ENCODE measurements at places on chromosomes 2 and 18.

DNA sequence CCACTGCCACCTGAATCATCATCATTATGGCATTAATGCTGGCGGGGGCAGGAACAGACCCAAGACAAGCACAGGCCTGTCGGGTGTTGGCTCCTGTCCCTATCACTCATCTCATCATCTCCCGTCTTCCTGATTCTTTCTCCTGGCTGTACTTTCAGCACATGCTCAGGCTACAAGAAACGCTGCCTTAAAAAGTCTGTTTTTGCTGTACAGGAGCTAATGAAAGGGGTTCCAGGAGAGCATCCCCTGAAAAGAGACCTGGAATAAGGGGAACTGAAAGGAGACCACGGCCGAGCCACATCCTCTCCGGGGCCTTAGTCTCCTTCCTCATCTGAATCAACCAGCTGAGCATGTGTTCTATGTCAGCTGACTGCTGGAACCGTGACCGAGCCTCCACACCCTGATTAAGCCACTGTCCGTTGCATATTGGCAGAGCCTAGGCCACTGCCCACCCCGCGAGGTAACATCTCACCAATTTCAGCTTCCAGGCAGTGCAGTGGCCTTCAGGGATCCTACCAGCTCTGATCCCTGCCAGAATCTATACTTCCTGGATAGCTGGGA lies 62.6 kb downstream of the DNMT3A start:
- peak; percentile 83 for DNase-seq

DNA sequence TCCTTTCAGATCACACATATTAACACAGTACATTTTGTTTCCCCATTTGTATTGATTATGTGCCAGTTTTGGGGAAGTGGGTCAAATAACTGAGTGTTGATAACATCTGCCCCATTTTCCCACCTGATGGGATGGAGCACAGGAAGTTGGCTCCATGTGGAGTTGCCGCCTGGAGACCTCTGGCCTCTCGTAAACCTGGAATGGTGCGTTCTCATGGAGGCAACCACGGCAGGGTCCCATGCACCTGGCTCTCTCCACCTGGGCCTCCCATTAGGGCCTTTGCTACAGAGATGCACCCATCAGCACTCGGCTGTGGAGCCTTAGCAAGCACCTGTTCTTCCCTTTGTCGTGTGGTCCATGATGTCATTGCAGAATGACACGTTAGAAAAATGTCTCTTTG lies 130.6 kb downstream of the MBP start:
- DNase-seq, result no peak

GRCh38 chr2:230124757-230125431 lies 56.2 kb upstream of the SLC16A14 start:
- no peak for DNase-seq

DNA sequence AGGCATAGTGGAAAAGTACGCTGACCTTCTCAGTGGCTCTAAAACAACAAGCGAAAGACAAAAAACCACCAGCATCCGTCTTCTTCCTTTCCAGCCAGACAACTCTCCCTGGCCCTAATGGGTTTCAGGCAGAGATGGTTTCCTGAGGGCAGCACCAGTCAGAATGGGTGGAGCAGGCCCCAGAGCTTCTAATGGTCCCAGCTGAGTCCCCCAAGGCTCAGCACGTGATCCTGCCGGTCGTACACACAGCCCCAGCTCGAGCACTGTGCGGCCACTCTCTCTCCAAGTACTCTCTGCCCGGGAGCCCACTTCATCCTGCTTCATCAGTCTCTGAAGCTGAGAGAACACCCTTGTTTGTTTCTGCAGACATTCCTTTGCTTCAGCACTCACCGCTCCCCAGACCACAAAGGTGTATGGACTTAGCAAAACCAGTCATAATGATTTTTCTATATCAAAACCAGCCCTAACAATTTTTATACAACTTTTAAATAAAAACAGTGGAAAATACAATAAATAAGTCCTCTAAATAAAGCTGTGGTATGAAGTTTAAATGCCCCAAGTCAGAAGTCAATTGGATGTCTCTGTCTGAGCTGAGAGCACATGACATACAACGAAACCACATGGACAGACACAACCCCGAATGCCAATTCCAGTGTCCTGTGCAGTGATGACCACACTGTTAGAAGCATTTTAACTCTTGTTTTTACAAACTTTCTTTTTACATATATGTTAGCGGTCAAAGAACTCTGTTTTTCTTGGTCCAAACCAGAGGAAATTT lies 63.9 kb downstream of the PARD6G start:
- peak; percentile 49 for DNase-seq

DNA sequence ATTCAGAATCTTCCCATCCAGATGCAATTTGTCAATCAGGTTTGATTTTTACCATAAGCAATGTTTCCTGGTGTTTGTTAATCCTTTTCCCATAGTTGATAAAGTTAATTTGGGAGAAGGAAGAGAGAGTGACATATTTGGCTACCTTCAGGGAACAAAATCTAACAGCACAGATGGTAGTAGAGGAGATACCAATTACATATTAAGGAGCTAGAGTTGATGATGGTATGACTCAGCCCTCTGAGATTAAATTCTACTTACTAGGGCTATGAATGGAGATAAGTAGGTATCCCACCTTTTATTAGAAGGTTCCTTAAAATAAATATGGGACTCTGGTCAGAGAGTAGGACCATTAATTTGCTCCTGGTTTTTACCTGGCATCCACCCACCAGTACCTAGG lies 139.7 kb downstream of the EHBP1 start:
- no peak for DNase-seq

- no peak for DNase-seq
Observed at GRCh38 chr2:54984476-54984875, 65.8 kb downstream of the RTN4 start.

DNA sequence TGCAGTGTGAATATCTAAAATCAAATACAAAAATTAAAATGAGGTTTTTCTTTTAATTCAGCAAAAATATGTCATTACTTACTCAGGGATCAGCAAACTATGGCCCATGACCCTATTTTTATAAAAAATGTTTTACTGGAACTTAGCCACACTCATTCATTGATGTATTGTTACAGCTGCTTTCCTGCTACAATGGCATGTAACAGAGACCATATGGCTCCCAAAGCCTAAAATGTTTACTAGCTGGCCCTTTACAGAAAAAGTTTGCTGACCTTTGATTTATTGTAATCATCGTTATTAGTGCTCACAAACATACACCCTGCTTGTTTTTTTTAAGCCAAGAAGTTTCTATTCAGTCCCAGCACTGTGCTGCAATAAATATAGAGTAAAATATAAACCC lies 120.3 kb downstream of the PLA2R1 start:
- DNase-seq, result no peak

GRCh38 chr2:176652300-176653182 lies 383.3 kb downstream of the MTX2 start:
- no peak for DNase-seq

DNA sequence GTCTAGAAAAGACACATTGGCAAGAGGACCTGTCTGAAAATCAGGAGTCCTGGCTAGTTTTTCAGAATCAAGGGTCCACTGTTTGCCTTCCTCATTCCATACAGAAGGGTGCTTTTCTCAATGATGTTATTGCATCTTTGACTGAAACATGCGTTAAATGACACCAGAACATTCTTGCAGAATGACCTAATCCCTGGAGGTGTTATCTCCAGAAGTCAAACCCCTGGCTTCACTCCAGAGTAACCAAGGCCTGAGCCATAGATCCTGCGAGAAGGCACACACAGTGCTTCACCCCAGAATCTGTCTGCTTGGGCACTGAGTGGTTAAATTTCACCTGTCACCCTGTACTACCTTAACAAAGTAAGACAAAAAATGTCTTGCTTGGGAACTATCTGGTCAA lies 1055.2 kb upstream of the FANCL start:
- DNase-seq, result no peak

GRCh38 chr18:50737127-50737526 lies 82.7 kb downstream of the MRO start:
- no peak for DNase-seq

GRCh38 chr2:226560325-226560724 lies 239.3 kb downstream of the IRS1 start:
- no peak for DNase-seq

DNA sequence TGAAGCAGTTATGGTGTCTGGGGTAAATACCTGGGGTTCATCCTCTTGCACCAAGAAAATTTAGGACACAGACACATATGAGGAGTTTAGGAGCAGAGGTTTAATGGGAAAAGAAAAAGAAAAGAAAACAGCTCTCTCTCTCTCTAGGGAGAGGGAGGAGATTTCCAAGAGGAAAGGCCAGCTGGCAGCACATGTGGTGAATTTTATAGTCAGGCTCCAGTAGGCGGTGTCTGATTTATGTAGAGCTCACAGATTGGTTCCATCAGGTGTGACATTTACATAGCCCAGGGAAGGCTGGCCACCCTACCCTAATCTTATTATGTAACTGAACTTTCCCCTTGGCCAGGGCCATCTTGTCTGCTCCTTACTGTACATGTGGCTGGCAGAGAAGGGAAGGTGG lies 297.5 kb upstream of the RGPD4 start:
- no peak for DNase-seq
